ENCODE measurements at places on chromosomes 5 and 9.

DNA sequence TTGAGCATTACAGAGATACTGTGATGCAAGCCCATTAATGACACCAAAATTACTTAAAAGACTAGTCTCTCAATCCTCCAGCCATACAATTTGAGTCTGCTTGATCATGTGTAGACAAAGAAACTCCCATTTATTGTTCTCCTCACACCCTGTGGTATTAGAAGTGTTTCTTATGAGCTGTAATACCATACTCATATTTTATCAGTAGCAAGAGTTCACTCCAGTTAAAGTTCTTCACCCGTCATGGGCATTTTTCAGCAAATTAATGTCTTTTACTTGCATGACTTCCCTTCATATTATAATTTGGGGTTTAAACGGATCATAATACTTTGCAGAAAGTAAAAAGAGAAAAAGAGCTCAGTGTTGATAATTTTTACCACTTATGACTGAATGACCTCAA lies 242.9 kb downstream of the BNC2 start:
- DNase-seq, result no peak

- DNase-seq, result peak; percentile 49
Measured at GRCh38 chr5:172446336-172447051, 7.8 kb downstream of the SH3PXD2B start.

DNA sequence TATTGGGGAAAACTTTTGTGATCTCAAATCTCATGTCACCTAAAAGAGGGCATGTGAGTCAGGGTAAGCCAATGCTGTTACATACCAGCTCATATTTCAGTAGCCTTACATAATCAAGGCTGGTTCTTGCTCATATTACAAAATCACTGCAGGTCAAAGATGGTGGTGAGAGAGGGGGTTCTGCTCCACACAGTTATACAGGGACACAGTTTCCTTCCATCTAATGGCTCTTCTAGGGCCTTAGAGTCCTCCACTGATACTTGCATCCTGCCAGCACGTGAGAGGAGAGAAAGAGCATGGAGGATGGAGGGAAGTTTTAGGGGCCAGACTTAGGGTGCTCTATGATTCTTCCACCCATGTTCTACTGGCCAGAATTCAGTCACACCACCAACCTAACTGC lies 130.0 kb downstream of the LIFR start:
- DNase-seq, result no peak

DNA sequence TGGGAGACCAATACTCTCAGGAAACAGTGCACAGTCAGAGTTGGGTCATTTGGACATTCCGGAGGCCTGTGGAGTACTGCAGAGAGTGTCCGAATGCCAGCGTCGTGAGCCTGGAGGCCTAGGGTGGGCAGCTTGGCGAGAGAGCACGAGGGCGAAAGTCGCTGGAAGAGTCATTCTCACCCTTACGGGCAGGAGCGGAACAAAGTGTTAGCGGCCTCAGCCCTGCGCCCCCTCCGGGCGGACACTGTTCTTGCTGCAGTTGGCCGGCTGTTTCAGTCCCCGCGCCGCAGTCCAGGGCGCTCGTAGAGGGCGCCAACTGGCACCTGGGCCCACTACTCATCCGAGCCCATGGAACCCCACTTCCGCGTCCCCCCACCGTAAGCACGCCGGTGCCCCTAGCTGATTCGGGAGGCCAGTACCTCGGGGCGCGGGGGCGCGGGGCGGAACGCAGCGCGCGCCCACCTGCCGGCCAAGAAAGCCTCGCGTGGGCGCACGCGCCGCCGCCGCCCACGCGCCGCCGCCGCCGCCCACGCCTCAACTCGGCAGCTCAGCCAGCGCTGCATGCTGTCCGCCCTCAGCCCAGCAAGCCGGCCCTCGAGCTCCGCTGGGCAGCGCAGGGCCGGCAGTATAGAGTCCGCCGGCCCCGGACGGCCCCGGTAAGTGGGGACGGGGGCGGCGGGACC lies 99.7 kb upstream of the CCL21 start:
- no peak for DNase-seq

- no peak for DNase-seq
Measured at GRCh38 chr9:34384368-34385165, 7.9 kb upstream of the MYORG start.

GRCh38 chr5:69042500-69042899 lies 51.3 kb upstream of the SLC30A5 start:
- DNase-seq, result no peak

GRCh38 chr9:98409719-98410118 lies 154.3 kb upstream of the TBC1D2 start:
- no peak for DNase-seq

- DNase-seq, result no peak
Measured at GRCh38 chr9:128415281-128415680, 5.4 kb upstream of the CERCAM start.

- DNase-seq, result no peak
Measured at GRCh38 chr5:60959156-60959555, 14.2 kb downstream of the NDUFAF2 start.

DNA sequence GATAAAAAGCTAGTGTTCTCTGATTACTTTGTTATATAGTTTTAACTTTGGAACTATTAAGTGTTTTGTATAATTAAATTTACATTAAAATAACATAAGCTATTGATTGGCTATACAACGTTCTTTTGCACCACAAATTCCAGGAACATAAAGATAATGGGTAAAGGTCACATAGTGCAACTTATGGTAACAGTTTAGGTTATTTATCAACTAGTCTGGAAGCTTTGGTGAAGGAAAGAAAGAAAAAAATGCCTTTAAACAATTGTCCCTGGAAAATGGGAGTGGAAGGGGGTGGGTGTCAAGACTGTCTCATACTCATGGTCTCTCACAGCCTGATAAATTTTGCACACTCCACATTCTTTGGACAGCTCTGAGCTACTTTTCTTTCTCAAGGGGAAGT lies 17.1 kb upstream of the SPARC start:
- no peak for DNase-seq

DNA sequence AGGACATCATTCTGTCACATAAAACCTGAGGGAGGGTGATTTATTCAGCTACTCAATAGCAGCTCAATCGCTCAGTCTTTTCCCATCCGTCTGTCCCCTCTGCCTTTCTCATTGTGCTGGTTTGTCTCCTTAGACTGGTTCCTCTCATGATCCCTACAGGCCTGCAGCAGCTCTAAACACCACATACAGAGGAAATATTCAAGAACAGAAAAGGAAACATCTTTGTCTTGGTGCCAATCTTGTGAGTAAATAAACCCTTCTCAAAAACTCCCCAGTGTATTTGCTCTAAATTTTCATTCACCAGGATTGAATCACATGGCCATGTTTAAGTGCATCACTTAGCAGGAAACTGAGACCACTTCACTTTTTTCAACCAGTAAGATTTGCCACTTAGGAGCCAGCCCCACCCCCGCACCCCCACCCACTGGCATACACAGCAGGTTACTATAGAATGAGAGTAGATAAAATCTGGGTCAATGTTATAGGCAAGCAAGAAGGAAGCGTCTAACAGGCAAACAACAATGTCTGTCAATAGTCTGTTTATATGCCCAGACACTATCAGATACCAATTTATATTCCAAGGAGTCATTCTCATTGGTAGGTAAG lies 895.5 kb upstream of the DMAC1 start:
- no peak for DNase-seq

GRCh38 chr5:130323804-130324454 lies 419.7 kb downstream of the CHSY3 start:
- no peak for DNase-seq

- no peak for DNase-seq
Measured at GRCh38 chr5:58016358-58016757, 443.5 kb downstream of the PLK2 start.

- DNase-seq, result no peak
Measured at GRCh38 chr5:156094001-156094400, 233.0 kb upstream of the SGCD start.

DNA sequence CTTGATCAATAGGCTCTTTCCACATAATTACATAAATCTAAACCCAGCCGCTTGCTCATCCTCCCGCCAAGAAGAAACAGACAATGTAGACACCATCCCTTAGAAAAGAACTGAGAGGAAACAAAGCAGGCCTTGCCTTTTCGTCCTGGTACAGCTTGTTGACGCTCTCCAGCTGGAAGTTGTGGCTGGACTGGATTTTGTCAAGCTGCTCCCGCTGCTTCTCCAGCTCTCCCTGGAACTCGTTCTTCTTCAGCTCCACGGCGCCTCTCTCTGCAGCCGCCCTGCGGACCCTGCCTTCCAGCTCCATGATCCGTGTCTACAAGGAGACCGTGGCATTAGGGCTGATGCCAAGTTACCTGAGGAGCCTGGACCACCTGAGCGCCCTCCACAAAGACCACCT lies 22.1 kb downstream of the GOLM1 start:
- DNase-seq, result no peak

DNA sequence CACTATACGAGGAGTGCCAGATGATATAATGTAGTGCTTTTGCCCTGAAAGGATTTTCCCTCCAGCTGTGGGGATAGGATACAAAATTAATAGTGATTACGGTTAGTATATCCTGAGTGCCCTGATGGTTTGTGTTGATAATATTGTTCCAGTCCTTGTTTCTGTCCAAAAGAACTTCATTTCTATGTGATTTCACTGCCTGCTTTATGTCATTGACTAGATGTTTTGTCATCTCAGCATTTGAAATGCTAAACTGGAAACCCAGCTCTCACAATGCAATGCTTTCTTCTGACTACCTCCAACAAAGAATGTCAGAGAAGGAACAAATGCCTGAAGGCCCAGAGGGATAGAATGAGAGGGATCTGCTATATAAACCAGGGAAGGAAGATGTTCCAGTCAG lies 177.8 kb downstream of the NIPBL start:
- no peak for DNase-seq

- DNase-seq, result peak; percentile 89
Measured at GRCh38 chr9:125374443-125375309, 113.0 kb downstream of the GAPVD1 start.

- no peak for DNase-seq
Measured at GRCh38 chr5:122498163-122498562, 186.1 kb downstream of the SNCAIP start.

- no peak for DNase-seq
Measured at GRCh38 chr5:96566833-96567587, 95.2 kb upstream of the CAST start.

DNA sequence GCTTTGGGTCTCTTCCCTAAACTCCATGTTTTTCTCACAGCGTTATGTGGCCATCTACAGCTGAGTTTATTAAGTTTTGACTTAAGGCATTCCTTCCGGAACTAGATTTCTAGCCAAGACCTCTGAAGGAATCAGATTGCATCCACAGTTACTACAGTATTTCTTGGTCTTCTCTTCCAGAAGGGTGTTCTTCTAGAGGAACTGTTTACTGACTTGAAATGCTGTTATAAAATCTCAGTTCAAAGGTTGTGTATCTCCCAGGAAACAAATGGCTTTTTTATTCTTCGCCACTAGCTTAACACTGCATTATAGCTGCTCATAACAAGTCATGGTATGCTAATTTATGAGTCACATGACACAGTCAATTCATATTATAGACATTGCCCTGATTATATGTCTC lies 55.3 kb upstream of the RAD23B start:
- DNase-seq, result no peak

- no peak for DNase-seq
Measured at GRCh38 chr9:4794691-4795090, 1.9 kb downstream of the RCL1 start.

DNA sequence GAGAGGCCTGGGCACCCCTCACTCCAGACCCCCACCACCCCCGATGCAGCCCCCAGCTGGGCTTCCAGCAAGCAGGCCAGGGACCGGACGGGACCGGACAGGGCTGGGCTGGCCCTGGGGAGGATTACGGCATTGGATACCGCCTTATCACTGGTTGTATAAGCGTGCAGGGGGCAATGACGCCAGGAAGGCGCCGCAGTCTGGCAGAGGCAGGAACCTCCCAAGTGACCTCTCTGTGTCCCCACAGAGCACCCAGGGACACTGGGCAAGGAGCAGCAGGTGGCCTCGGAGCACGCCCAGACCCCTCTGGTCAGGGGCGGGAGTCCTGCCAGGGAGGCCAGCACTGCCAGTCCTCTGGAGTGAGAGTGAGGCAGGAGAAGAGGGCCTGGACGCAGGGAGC lies 723 bp upstream of the LCN15 start:
- no peak for DNase-seq

- no peak for DNase-seq
Measured at GRCh38 chr9:120522032-120522431, 57.9 kb downstream of the CDK5RAP2 start.

GRCh38 chr5:90402521-90403255 lies 6.9 kb downstream of the CETN3 start:
- no peak for DNase-seq

GRCh38 chr9:131700765-131701435 lies 39.0 kb downstream of the RAPGEF1 start:
- no peak for DNase-seq

DNA sequence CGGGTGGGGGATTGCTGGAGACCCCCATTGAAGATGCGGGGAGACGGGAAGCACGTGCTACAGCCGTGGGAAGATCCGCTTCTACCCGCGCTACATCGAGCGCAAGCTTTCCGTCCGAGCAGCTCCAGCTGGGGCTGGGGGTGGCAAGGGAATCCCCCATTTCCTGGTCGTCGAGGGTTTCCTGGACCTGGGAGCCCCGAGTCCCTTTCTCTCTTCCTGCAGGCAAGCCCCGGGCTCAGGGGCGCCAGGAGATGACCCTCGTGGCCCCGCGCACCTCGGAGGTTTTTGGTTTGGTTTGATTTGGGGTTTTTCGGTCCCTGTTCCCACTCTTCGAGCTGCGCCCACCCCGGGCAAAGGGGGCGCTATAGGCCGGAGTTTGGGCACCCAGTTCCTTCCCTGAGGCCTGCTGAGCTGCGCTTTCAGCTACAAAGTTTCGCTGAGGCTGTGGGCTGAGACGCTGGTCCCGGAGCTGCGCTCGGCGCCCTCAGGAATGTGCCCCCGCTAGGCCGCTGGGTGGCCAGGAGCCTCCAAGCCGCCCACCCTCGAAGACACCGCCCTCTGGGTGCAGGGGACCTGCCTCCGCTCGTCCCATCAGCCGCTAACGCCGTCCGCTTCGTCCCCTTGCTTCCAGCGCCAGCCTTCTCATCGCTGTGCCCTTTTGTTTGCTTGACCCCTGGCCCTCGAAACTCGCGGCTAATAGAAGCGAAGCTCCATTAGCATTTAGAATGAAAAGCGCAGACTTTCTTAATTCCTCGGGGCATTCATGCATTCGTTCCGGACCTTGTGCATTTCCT lies 2.9 kb downstream of the NR4A3 start:
- DNase-seq, result peak; percentile 90

Measured in spleen (tissue), 13 donors.